ENCODE measurements at places on chromosomes 6 and 20.

DNA sequence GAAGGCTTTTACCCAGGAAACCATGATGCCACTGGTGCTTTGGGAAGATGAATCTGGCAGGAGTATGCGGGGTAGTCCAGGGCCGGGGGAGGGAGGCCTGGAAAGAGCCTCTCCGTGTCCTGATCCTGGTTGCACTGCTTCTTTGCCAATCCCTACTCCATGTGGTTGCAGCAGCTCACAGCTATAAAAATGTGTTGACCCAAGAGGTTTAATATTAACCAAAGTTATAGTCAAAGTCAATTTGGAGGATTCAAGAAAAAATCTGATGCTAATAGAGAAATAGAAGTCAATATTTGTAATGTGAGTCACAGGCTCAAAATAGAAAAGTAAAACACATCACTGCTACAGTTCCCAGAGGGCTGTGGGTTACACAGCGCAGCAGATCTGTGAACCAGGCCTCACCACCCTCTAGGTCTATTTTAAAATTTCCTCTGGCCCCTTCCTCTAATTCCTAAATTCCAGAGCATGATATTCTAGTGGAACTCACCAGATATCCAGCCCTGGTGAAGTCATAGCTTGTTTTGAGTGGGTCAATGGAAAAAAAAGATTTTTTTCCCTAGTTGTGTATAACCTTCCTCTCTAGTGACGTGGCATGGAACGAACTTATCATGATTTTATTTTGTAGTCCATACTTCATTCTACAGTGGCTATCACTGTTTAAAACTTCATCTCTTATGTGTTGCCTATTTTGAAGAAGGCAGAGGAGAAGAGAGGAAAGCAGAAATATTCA is 63.2 kb upstream of the BMP2 start:
- DNase-seq, result no peak

DNA sequence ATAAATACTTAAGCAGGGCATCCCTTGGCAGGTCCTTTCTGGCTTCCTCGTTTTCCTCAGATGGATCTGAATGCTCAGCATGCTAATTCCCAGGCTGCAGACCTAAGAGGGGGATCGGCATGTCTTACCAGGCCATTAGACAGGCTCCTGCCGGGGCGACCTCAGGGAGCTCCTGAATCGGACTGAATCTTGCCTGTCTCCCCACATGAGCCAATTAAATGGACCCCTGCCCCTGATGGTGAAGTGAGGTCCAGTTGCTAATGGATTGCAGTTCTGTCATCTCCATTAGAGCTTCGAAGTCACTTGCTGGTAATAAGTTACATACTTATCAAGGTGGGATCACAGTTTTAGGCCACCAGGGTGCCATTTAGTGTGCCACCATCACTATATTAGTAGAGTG is 51.4 kb downstream of the NOL4L start:
- DNase-seq, result no peak

- DNase-seq, result no peak
These were observed 61.0 kb upstream of the SCGN start for GRCh38 chr6:25590986-25591385.

DNA sequence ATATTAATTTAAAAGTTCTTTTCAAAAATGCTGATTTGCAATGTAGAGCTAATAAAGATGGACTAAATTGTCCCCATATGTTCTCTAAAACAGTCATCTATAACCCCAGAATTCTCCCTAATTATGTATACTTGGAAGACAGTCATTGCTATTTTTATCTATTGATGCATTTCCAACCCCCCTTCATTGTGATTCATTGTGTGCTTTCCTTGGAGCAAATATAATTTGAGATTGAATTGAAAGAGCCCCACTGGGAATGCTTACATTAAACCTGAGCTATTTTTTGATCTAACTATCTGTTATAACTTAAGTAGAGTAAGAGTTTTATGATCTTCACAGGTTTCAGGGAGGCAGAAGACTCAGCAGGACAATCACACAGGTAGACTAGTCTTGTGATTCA is 73.7 kb upstream of the PTCHD4 start:
- DNase-seq, result no peak

DNA sequence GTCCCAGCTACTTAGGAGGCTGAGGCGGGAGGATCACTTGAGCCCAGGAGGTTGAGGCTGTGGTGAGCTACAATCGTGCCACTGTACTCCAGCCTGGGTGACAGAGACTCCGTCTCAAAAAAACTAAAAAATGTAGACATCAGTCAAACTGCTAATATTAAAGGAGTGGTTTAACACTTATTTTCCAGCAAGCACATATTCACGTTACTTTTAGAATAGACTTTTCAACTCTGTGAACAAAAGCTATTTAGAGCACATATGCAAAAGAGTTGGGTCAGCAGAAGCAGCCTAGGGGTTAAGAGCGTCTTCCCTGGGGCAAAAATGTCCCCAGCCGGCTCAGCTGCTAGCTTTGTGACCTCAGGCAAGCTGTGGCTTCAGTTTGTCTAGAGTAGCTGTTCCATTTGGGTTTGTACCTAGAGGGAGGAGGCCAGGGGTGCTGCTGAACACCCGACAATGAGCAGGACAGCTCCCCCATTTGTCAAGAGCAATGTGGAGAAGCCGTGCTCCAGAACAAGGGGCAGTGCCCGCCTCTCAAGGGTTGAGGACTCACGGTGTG is 62.5 kb upstream of the PTGIS start:
- no peak for DNase-seq

Data from right cardiac atrium (tissue), 5 donors.